Activated T-cell treated with anti-CD3 and anti-CD28 coated beads for 48 hours (primary cell): ENCODE measurements at places on chromosomes 5 and 9.

DNA sequence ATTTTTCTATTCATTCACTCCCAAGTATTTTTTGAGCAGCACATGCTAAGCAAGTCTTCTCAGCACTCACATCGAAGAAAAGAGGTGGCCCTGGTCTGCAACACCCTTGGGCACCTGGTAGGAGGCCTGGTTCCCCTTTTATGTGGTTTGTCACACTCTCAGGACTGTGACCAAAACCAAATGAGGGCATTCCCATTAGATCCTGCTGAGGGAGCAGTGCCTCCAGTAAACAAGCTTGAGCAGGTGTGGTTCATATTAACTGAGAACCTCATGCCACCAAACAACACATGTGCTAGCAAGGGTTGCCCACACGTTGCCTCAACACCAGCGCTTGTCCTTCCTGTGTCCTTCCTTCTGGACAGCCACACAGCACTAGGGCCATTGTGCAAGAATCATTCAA is 26.9 kb upstream of the SYK start:
- DNase-seq: no peak

GRCh38 chr5:116229131-116229689 is 144.4 kb downstream of the COMMD10 start:
- no peak for DNase-seq

GRCh38 chr9:75866273-75866871 is 24.1 kb upstream of the PCSK5 start:
- no peak for DNase-seq

- DNase-seq: no peak
These were observed 443.9 kb upstream of the KLF4 start for GRCh38 chr9:107933516-107933915.
